ENCODE measurements at places on chromosomes 1 and 21.

DNA sequence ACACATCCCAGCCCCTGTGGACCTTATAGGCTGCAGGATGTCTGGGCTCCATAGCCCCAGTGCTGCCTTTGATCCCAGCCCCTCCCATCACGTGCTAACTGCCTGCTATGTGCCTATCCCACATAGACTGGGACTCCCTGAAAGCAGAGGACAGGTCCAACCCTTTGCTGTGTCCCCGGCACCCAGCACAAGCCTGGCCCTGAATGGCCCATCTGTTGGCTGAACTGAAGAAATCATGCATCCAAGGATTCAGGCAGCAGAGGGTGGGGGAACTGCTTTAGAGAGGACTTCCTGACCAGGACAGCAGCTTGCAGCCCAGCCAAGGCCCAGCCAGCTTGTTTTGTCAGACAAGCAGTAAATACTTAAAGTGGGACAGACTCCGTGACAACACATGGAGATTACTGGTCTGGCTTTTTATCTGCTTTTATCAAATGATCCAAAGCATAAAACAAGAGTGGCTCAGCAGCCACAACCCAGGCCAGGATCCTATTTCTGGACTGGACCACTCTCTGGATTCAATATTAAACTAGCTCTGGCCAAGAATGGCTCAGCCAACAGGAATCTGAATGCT lies 69.3 kb downstream of the GLIS1 start:
- DNase-seq = no peak

DNA sequence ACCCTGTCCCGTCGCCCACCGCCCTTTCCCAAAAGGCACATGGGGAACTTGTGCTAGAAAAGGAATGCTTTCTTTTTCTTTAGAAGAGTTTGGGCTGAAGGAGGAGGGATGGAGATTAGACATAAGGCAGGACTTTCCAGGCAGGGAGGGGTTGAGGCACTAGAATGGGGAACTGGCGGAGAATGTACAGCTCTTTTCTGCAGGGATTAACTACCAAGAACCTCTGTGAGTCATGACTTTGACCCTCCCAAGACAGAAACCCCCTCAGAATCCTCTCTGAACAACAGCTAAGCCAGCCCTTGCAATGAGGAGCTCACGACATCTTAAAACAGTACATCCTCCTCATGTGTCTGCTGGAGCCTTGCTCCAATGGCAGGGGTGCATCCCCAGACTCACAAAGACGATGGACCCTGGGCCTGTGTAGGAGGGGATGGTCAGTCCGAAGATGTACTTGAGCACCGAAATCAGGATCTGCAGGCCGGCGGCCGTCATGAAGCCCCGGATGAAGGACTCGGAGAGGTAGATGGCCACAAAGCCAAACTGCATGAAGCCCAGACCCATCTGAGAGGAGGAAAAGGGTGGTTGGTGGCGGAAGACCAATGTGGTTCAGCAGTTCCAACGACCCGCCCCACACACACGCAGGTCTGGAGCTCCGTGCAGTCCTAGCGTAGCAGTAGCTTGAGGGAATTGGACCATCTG lies 13.6 kb downstream of the SLC26A9 start:
- no peak for DNase-seq

- DNase-seq = no peak
Measured at GRCh38 chr1:208088319-208088718, 155.9 kb downstream of the PLXNA2 start.

DNA sequence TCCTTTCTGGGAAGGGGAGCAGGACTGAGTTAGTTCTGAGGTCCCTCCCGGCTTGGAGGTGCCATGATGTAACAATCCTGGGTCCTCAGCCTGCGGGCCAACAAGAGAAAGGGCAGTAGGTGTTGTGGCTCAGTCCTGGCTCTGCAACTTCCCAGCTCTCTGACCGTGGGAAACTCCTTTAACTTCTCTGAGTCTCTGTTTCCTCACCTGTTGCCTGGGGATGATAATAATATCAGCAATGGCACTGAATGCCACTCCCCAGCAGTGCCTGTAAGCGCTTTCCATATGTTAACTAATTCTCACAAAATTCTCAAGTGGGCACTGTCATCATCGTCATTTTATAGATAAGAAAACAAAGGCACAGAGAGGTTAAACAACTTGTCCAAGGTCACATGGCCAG lies 2.3 kb downstream of the PADI3 start:
- no peak for DNase-seq

GRCh38 chr1:209768354-209768774 lies 12.5 kb downstream of the TRAF3IP3 start:
- DNase-seq = no peak

DNA sequence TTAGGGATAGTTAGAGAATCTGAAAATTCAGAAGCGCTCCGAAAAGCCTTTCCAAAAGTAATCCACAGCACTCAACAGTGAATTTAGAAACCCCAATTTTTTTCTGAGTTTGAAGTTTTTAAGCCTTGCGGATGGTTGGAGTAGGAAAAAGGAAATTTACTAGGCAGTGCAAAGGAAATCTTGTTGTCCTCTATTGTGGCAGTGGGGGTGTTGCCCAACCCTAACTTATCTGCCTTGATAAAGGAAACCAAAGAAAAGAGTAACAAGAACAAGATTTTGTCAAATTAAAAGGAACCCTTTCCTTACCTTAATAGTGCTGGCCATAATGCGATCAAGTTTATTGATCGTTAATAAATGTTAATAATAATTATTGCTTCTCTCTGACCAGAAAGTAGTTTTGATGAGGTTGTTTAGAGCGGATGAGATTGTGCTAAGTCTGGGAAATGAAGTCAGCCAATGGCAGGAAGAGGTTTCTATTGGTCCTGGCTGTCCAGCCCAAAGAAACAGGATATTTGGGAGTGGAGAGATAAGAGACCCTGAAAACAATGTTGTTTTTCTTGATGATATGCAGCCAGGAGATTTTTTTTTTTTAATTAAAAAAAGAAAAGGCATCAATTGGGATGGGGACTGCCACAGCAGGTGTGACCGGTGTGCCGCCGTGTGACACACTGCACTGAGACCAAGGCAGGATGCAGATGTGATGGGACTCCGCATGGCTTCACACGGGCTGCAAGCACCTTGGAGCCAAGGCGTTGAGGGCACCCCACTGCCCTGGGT lies at the start of gene ERG:
ERG (minus strand) TSS at position 421 of the 777 bp plus-strand sequence; CDS start at position 324, 97 bp downstream.
- DNase-seq = no peak

- DNase-seq = no peak
Measured at GRCh38 chr1:24724345-24725208, 20.7 kb upstream of the CLIC4 start.

GRCh38 chr1:229768232-229768631 lies 142.2 kb downstream of the URB2 start:
- DNase-seq = no peak

DNA sequence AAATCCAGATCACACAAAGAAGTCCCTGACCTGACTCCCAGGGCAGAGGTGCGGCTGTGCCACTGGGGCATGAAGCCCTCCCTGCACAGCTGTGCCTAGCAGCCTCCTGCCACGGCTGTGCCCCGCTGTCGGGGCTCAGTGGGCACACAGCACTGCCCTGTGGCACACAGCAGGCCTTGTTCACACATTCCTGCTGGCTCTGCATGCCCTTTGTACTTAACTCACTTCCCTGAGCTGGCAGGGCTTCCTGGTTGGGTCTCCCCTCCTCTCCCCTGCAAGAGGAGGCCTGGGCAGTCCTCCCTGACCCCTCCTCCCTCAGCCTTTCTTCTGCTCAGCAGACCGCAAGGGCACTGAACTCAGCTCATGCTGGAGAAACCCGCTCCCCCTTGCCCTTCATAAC lies 14.8 kb downstream of the LHX4 start:
- DNase-seq = no peak

DNA sequence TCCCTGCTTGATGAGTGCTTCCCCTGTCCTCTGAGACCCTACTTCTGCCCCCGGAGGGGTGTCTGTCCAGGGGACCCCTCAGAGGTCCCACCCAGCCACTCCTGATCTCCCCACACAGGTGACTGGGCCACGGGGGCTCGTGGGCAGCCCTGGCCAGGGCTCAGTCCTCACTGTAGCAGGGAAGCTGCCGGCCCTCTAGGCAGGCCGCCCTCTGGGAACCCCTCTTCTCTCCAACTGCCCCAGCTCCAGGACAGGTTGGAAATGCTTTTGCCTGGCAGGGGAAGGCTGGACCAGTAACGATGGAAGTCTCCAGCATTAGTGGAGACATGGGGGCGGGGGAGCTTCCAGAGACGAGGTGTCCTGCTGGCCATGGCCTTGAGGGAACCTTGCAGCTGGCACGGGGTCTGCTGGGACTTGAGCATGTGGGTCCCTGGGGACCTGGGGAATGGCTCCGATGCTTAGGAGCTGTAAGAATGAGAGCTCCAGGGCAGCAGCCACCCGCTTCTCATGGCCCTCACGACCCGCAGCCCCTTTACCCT lies 3.1 kb upstream of the FNDC10 start:
- DNase-seq = no peak

GRCh38 chr1:55886856-55887712 lies 671.9 kb upstream of the USP24 start:
- DNase-seq = no peak

GRCh38 chr1:42167611-42168390 lies 3.3 kb upstream of the GUCA2A start:
- DNase-seq = no peak

- DNase-seq = no peak
Measured at GRCh38 chr1:229368347-229368746, 25.5 kb upstream of the CCSAP start.

- peak; percentile 32 for DNase-seq
Measured at GRCh38 chr1:160085686-160086455, 4.5 kb downstream of the KCNJ9 start.

DNA sequence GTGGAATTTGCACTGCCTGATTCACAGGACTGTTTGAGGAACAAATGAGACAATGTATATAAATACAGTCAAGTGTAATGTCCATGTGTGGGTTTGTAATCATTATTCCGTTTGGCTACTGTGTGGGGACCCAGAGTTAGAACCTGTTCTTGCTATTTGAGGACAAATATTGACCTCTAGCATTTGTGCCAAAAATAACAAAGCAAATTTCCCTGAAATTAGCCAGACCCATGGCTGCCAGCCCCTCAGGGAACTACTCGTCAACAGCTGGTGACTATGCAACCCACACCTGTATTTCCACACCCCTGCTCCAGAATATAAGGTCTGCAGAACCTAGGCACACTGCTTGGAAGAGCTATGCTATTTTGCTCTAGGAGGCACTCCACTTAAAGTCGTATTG lies 70.7 kb downstream of the KCNJ6 start:
- DNase-seq = no peak

- no peak for DNase-seq
Measured at GRCh38 chr1:24984300-24984699, 54.2 kb upstream of the RUNX3 start.

DNA sequence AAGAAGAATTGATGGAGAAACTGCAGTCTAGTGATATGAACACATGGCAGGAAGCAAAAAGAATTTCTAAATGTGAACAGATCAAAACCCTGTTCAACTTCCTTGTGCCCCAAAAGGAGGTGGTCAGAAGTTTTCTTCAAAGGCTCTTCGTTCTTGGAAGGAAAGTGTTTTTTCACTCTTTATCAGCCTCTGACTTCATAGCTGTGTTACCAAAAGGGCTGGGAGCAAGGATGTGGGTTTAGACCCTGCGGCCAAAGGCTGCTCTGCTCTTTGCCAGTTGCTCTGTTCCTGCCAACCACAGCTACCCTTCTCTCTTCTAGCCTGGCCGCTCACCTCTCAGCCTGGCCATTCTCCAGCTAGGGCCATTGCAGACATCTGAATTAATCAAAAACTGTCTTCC lies 53.8 kb downstream of the PTGER3 start:
- DNase-seq = no peak

- DNase-seq = no peak
Measured at GRCh38 chr1:33443080-33443704, 12.3 kb upstream of the PHC2 start.

- DNase-seq = peak; percentile 18
Measured at GRCh38 chr1:6490181-6491080, 1.0 kb downstream of the PLEKHG5 start.

GRCh38 chr1:228980232-228980937 lies 245.1 kb downstream of the RHOU start:
- no peak for DNase-seq

DNA sequence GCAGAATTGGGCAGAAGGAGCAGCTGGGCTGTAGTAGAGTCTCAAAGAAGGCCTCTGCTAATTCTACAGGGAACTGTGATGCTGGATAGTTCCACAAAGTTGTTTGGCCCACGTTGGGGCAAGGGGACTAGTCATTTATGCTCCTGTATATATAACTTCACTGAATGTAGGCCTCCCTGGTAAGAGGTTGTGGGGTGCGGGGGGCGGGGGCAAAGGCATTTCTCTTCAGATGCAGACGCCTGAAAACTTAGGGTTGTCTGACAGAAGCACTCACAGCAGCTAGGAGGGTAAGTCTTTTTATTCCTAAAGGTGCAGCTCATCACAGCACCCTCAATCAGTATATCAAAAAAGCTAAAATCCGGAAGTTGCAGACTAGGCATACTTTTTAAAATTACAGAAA lies 38.5 kb upstream of the DENND1B start:
- no peak for DNase-seq

- DNase-seq = no peak
Measured at GRCh38 chr1:30604801-30605440, 118.5 kb downstream of the MATN1 start.

Measured in stimulated activated CD8-positive, alpha-beta memory T cell treated with anti-CD3 and anti-CD28 coated beads, Interleukin-15, amount 100 ng/mL, for 4 hours (primary cell).